ENCODE measurements at places on chromosomes 2 and 18. TPM values are rescaled to one million over a fixed set of nuclear protein-coding genes. Genes with fewer than 3 reads are reported as not detected.

ELAC1 gene
- 4.8 TPM for total RNA-seq

DNA sequence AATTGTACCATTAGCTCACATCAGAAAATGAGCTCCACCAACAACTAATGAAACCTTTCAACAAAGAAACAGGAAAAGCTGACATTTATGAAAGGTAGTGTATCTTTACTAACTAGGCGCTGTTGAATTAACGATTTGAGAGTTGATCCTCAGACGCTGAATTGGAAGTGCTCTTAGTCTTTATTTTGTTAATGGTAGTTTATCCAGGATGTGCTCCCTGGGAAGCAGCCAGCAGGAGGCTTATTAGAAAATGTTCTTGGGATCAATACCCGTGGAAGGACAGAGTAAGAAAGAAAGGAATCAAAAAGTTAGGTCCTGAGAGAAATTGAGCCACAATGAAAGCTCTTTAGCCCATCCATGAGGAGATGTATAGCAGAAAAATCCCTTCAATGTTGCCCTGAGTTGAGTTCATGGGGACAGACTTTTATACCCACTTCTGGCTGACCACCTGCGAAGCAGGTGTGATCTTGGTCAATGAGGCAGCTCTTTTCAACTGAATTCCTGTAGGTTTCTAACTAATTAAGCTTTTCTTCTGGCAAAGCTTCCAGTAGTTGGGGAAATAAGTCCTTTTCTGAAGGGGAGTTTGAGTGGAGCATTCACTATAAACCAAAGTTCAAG, 492.6 kb upstream of the REG3G start:
- no peaks in the 10 kb centered on the region for H3K27me3 ChIP-seq
- no peaks in the 10 kb centered on the region for H3K36me3 ChIP-seq
- no peak overlapping the region for H3K27ac ChIP-seq
- no peak for DNase-seq

DNA sequence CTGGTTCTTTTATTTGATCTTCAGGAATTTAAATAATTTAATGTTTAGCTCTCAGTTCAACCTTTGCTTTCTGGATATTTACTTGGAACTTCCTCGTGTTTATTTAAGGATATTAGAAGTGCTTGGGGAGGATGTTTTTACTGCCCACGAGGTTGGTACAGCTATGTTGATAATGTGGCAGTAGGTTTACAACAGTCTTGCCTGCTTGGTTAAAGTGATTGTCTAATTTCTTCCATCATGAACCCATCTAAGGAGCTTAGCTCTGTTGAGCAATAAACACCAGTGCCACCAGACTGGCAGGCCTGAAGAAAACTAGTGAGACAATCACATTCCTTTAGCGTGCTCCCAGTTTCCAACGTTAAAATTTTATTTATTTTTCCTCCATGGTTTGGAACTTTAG, 94.5 kb downstream of the ICOS start:
- H3K36me3 ChIP-seq = no peaks in the 10 kb centered on the region
- H3K27ac ChIP-seq = no peak overlapping the region
- no peak for DNase-seq
- H3K4me1 ChIP-seq = no peaks in the 10 kb centered on the region
- no peaks in the 10 kb centered on the region for H3K27me3 ChIP-seq

- no peak for DNase-seq
- H3K27ac ChIP-seq = peak overlapping the region; percentile 17
- no peaks in the 10 kb centered on the region for H3K36me3 ChIP-seq
- H3K4me1 ChIP-seq = no peaks in the 10 kb centered on the region
- no peaks in the 10 kb centered on the region for H3K27me3 ChIP-seq
These were observed 10.0 kb upstream of the WIPF1 start for GRCh38 chr2:174607584-174607983.

RESP18 gene
- total RNA-seq = not detected

- DNase-seq = no peak
- no peak overlapping the region for H3K4me3 ChIP-seq
- no peak overlapping the region for H3K27ac ChIP-seq
- H3K36me3 ChIP-seq = no peaks in the 10 kb centered on the region
- no peaks in the 10 kb centered on the region for H3K4me1 ChIP-seq
These were observed 396.4 kb downstream of the PIK3C3 start for GRCh38 chr18:42351455-42351854.

NCL gene
- 234 TPM for total RNA-seq

- H3K27me3 ChIP-seq = peaks cover 12% of the 10 kb centered on the region
- H3K4me1 ChIP-seq = no peaks in the 10 kb centered on the region
These were observed 1.7 kb downstream of the PAX3 start for GRCh38 chr2:222296911-222297599.

FAHD2B gene
- 15.2 TPM for total RNA-seq
